Melanocyte of skin (primary cell): ENCODE measurements at places on chromosomes 11 and 22. TPM values are rescaled to one million over a fixed set of nuclear protein-coding genes. Genes with fewer than 3 reads are reported as not detected.

Gene CEP57
- 37.9 and 64.3 TPM in 2 replicates for total RNA-seq

Gene FAM180B
- under 0.01 TPM in 1 of 2 replicates, not detected in the other for total RNA-seq

Gene BTBD10
- 33.0 and 35.6 TPM in 2 replicates for total RNA-seq

Gene UBQLNL
- total RNA-seq, result 0.34 and 0.36 TPM in 2 replicates

Gene CCDC90B
- total RNA-seq, result 38.5 and 57.8 TPM in 2 replicates

Gene OR51B5
- total RNA-seq, result not detected in 2 replicates

Gene CHADL
- total RNA-seq, result under 0.01 and 0.33 TPM in 2 replicates

Gene RIMBP3B
- under 0.01 and 0.36 TPM in 2 replicates for total RNA-seq

Gene TTC36
- 0.34 and 0.36 TPM in 2 replicates for total RNA-seq

Gene HEPN1
- total RNA-seq, result not detected in 2 replicates

Gene BLID
- 1.1 and 2.3 TPM in 2 replicates for total RNA-seq

Gene GRIA4
- total RNA-seq, result not detected in 2 replicates
